ENCODE measurements at places on chromosomes 1 and 21.
A peak's percentile ranks its signal among the peaks of the same experiment; 100 is the strongest.

- peak; percentile 12 for DNase-seq
Observed at GRCh38 chr1:42940851-42941639, 17.6 kb downstream of the SLC2A1 start.

DNA sequence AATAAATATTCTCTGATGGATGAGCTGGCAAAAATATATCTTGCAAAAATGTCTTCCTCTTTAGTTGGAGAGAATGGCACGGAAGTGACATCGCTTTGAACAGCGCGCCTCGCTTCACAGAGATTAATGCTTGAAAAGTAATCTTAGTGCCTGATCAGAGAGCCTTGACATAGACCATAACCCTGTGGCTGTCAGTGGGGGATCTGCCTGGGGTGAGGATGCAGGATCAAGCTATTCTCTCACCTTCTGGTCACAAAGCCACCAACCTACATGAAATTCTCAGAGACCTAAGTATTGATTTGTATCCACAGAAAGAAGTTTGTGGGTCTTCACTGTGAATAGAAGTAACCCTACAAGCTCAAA is 492.6 kb downstream of the LMO4 start:
- DNase-seq = no peak

DNA sequence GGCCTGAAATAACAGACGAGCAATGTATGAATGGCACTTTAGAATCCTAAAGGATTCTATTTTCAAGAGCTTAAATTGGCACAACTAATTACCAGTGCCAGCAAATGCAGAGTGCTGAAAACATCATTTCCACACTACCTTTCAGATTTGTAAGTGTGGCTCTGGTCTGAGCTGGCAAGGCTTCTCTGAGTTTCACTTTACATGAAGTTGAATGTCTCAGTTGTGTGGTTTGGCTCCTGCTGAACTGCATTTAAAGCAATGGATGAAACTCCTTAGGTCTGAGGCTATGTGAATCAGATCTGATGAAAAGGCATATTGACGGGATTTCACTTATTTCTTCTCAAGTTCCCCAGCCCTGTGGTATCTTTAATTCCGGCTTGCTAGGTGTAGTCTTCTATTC is 114.8 kb upstream of the PTGFR start:
- no peak for DNase-seq

- DNase-seq = no peak
Observed at GRCh38 chr1:30881319-30882181, 27.0 kb downstream of the SDC3 start.

- no peak for DNase-seq
Observed at GRCh38 chr1:201946224-201946908, at the start of gene LMOD1. Gene LMOD1, minus strand, starts transcription at chr1:201946548. Its CDS starts 208 bp downstream, at chr1:201946340.

- no peak for DNase-seq
Observed at GRCh38 chr1:200112290-200112689, 84.8 kb downstream of the NR5A2 start.

DNA sequence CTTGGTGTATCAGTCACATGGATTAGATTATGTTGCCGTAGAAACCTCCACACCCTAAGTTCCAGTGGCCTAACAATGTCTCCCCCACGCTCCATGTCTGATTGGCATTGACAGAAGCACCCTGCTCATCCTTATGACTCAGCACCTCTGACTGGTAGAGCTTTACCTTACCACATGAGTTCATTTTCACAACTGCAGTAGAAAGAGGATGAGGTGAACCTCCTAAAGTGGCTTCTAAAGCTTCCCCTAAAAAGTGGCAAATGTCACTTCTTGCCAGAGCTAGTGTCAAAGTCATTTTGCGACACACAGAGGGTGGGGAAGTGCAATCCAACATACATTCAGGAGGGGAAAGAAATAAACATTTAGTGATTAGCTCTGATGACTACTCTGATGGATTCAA is 30.6 kb upstream of the LYPD8 start:
- no peak for DNase-seq

- DNase-seq = no peak
Observed at GRCh38 chr1:226651041-226651731, 87.9 kb downstream of the ITPKB start.

DNA sequence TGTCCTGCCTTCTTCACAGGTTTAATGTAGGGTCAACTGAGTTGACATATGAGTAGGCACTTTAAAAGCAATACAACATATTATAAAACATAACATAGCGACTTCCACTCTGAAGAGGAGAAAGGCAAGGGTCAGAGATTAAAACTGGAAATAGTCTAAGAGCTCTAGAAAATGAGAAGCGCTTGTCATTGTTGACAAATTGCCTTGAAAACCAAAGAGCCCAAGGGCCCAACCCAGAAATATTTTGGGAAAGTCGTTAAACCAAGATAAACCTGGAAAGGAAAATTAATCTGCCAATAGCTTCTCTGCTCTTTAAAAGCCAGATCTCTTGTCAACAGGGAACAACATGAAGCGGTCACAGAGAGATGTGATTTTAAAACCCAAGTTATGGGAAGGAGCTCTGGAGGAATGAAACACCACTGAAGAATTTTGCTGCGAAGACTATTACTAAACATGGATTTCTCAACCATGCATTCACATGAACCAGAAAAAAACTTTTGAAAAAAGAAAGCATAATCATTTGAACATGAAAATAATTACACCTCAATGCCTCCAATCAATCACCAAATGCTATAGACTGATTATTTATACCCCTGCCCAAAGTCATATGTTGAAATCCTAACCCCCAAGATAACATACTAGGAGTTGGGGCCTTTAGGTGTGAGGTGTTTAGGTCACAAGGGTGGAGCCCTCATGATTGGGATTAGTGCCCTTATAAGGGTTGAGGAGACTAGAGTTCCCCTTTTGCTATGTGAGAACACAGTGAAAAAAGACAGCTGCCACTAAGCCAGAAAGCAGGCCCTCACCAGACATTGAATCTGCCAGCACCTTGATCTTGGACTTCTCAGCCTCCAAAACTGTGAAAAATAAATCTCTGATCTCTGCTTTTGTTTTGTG is 33.0 kb upstream of the MTF1 start:
- DNase-seq = no peak

DNA sequence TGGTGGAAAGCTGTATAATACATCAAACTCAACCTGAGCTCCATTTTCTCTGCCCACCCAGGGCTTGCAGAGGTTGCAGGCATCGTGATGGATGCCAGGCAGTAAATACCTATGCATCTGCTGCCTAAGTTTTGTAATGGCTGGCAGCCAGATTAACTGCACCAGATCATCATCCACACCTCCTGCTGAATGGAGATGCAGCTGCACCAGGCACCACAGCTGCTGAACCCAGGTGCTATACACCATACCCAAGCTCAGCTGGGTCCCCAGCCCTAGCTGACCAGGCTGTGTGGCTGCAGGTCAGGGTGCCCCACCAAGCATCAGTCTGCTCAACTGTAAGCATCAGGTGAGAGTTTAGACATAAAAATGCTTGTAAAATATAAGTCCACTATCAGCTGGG is 6.7 kb upstream of the SNAPIN start:
- no peak for DNase-seq

GRCh38 chr1:201503397-201504176 is 3.3 kb downstream of the CSRP1 start:
- no peak for DNase-seq

All from stimulated activated naive CD4-positive, alpha-beta T cell treated with Interleukin-2 at 50 U/mL for 16 hours (primary cell).